ENCODE measurements at places on chromosomes 6 and 20. TPM values are rescaled to one million over a fixed set of nuclear protein-coding genes. Genes with fewer than 3 reads are reported as not detected.
A peak's percentile ranks its signal among the peaks of the same experiment; 100 is the strongest.

DNA sequence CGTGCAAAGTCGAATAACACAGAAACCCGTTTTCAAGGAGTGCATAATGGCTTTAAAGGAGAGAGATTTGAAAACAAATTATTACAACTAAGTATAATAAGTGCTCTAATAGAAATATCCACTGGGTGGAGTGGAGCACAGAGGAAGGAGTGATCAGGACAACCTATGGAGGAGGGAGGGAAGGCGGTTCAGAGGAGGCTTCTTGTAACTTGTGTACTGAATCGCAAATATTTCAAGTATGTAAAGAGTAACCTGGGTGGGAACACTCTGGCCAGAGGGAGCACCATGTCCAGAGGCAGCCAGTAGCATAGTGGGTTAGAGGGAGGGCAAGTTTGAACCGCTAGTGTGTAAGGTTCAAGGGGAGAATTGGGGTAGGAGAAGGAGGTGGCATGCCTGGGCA, 21.6 kb upstream of the TNFAIP3 start:
- no peak for DNase-seq

DNA sequence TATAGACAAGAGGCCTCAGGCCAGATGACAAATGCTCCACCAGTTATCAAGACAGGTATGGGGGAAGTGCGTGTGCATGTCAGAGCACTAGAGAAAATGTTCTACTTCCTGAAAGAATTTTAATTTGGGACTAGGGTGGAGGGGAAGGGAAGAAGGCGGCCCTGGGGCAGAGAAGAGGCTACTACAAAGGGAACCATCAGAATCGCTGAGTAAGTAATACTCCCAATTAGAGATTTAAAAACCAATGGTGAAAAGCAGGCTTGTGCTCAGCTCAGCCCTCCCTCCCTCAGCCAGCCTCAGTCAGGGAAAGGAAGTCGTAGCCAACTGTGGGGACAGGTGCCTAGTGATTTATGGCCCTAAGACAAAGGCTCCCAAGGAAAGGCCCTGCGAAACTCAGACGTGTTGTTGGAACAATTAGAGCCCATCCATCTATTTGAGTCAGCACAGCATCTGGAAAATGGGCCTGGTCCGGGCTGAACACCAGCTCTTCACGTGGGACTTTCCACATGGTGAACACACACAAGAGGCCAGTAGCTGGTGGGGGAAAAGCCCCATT, 15.0 kb upstream of the MAFB start:
- DNase-seq, result peak; percentile 47

DNA sequence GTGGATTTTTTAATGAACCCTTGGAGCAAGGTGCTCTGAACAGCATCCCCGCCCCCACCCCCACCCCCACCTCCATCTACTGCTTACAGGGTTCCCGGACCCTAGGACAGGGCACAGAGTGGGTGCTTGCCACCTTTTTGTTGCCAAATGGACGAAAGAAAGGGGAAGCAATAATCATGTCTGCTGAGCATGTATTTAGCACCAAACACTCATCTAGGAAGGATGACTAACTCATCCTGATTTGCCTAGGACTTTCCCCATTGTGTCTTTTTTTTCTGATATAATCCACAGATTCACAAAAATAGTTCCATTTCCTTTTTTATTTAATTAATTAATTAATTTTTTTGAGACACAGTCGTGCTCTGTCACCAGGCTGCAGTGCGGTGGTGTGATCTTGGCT, 1.2 kb upstream of the PLTP start:
- DNase-seq, result no peak

DNA sequence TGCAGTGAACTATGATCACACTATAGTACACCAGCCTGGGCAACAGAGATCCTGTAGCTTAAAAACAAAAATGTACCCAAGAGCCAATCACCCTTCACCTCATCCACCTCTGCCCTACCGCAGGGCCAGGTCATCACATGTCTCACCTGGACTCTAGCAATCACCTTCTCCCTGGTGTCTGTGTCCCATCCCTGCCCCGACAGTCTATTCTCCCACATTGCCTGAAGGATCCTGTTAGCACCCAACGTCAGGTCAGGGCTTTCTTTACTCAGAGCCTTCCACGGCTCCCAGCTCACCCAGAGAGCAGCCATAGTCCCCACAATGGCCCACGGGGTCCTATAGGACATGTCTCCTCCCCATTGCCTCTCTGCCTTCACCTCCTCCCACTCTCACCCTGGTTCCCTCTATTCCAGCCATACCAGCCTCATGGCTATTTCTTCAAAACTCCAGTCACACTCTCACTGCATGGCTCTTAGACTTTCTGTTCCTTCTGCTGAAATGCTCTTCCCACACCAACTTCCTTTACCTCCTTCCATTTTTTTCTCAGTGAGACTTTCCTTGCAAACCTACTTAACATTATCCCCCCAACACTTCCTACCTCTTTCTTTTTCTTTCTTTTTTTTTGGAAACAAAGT, 22.5 kb upstream of the ARFGEF2 start:
- DNase-seq, result no peak

DNA sequence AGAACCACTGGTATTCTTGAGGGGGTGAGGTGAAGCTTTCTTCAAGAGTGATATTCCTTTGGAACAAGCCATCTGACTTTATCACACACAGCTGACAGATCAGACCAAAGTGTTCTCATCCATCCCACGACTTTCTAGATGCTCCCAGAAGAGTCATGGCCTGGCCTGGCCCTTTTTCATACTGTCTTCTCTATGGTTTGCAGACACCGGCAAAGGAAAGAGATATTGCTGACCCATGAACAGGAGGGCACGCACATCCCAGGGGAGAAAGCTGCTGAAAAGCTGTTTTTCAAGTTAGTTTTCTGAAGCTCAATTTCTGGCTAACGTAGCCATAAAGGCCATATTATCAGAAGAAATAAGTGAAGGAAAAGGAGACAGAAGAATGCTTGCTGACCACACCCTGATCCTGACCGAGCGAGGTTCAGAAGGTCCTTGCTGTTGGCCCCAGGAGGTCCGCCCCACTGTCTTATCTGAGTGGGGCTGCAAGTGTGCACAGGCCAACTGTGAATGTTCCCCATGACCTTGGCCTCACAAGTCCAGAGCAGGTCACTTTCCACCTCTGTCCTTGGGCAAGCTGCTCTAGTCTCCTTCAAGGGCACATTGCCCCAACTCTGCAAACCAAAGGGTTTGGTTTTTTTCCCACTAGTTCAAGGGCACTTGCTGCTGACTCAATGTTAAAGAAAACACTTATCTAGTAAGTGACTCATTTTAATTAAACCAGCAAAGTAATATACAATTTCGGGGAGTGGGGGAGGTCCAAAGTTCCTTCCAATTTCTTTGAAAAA, 2.0 kb downstream of the ACSS1 start:
- DNase-seq, result no peak

DNA sequence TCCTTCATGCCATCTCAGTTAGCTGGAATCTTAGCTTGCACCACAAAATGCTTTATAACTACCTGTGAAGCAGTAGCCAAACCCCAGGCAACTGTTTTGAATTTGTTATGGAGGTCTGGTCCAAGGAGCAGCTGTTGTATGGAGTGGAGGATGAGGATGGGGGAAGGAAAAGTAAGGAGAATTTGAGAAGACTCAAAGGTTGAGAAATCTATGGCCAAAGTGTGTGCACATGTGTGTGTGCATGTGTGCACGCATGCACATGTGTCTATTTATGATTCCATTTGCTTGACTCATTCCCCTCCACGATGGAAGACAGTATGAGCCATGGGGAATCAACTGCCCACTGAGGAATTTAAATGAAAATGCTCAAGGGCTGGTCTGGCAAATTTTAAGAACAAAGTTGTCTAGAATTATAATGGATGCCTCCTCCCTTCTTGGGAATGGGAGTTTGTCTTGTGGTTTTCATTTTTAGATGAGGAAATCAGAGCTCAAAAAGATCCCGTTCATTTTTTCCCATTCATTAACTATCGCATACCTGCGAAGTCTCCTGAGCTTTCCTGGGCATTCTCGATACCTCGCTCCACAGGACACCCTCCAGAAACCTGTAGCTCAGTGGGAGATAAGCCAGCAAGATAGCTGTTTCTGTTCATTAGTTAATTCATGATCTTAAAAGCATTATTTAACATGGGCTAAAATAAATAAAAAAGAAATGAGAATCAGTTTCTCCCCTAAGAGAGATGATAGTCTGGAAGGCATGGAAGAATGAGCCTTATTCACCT, 152.3 kb upstream of the NEDD9 start:
- DNase-seq, result no peak

GRCh38 chr6:103215847-103216246, 1643.9 kb downstream of the HACE1 start:
- DNase-seq, result no peak

- DNase-seq, result peak; percentile 89
Observed at GRCh38 chr20:50398821-50399554, 111.2 kb upstream of the PTPN1 start.

GRCh38 chr20:37407573-37408002, 61.6 kb downstream of the SRC start:
- DNase-seq, result peak; percentile 62

GRCh38 chr20:31841928-31842327, 3.5 kb downstream of the FOXS1 start:
- no peak for DNase-seq

- DNase-seq, result no peak
Observed at GRCh38 chr20:43911066-43911465, 3.6 kb upstream of the TOX2 start.

DNA sequence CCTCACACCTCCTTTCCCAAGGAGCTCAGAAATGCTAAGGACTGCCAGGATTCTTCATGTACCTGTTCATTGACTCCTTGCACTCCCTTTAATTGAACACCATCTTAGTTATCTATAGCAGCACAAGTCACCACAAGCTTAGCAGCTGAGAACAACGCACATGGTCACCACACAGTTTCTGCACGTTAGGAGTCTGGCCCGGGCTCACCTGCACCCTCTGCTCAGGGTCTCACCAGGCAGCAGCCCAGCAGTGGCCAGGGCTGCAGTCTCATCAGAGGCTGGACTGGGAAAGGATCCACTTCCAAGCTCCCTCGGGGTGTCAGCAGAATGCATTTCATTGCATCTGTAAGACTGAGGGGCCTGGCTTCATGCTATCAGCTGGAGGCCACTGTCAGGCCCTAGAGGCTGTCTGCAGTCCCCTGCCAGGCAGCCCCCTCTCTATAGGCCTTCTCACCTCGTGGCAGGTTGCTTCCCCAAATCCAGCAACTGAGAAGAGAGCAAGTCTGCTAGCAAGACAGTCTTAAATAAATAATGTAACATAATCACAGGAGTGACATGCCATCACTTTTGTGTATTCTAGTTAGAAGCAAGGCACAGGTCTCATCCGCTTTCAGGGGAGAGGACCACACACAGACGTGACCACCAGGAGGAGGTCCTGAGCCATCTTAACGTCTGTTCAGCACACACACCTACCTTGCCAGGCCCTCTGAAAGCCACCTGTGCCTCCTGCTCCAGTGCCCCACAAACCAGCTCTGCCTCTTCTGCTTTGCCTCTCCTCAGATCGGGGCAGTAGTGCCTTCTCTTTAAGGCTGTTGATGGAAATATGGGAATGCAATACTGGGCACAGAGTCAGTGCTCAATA, 165.2 kb upstream of the CST7 start:
- no peak for DNase-seq

DNA sequence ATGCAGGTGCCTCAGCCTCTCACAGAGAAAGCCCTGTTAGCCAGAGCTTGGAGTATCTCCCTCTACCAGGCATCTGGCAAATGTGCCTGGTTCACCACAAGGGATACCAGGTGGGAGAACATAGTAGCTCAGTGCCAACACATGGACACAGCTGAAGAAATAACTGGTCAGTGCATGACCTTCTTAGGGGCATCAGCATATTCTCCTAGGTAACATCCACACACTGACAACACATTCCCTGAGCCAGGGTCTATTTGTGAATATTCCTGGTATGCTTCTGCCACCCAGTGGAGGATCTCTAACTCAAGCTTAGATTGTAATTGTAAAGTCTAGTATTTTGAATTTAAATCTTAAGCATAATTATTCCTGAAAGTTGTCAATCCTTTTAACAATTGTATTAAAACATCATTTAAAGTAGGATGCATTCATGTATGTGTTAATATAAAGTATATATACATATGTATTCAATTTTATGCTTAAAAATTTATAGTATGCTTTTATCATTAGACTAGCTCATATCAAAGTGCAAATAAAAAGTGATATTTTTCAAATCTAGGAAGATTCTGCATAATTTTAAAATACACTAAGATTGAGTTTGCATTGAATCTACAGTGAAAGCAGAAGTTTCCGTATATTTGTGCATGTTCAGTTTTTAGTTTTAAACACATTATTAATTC, 45.3 kb upstream of the COL21A1 start:
- no peak for DNase-seq

- DNase-seq, result no peak
Observed at GRCh38 chr6:157403686-157404051, 22.7 kb downstream of the ZDHHC14 start.

GRCh38 chr6:125095580-125096301, 57.8 kb upstream of the TPD52L1 start:
- no peak for DNase-seq

Gene GTF3C6
- total RNA-seq, result 110 TPM

Gene GCNT2
- 37.1 TPM for total RNA-seq

Gene IL17A
- not detected for total RNA-seq

Gene GGTLC1
- not detected for total RNA-seq

Gene EPPIN
- not detected for total RNA-seq

Data from Right ventricle myocardium superior (tissue), 1 donor.